ENCODE measurements at places on chromosomes 12 and 14.

- DNase-seq = no peak
Observed at GRCh38 chr12:75982169-75982564, 49.4 kb downstream of the PHLDA1 start.

DNA sequence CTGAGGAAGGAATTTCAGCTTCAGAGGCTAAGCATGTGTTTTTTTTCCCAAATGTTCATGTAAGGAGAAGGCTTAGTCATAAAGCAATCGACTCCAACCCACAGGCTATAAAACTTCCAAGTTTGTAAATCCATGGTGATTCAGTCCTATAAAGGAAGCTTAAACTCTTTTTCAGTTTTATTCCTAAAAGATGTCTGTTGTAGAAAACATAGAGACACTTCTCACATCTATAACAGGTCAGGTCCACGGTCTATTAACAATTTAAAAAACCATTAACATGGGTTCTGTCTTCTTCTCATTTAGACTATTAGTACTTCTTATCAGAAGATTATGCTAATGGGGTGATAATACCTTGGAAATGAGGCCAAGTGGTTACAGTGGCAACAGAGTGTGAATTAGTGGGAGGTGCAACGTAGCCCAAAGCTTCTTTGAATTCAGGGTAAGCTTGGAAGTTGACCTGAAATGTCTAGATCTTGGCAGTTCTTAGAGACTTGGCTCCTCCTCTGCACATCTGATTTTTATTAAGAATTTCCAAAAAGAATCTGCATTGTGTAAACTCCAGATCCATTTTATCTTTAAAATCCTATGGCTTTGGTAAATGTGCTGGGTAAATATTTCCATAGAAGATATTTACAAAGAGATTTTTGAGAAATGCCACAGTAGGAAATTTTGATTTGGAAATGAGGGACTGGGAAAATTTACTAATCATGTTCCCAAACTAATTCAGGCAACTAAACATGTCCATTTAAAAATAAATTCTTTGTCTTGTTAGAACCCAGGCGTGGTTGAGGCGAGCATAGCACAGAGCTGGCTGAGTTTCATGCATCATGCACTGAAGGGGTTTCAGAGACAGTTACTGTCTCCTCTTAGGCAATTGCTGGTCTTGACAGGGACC lies 86.4 kb downstream of the EML1 start:
- no peak for DNase-seq

DNA sequence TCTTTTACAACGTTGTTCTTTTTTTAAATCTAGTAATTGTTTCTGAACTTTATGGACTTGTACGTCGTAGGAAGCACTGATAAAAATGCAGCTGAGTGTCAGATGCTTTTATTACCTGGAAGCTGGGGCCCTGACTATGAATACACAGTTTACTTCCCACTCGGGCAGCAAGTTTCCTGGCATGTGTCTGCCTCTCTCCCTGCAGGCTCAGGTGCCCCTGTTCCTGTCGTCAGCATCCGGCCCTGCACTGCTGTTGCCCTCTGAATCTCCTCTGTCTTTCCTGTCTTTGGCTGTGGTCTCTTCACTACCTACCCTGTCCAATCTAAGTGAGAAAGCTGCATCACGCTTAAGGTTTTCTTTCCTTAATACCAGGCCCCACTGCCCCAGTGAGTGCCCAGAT lies 75.8 kb downstream of the PELI2 start:
- DNase-seq = no peak

GRCh38 chr14:61360796-61361525 lies 39.6 kb downstream of the PRKCH start:
- no peak for DNase-seq

GRCh38 chr12:76346798-76347420 lies 1.3 kb downstream of the BBS10 start:
- DNase-seq = peak; percentile 65

DNA sequence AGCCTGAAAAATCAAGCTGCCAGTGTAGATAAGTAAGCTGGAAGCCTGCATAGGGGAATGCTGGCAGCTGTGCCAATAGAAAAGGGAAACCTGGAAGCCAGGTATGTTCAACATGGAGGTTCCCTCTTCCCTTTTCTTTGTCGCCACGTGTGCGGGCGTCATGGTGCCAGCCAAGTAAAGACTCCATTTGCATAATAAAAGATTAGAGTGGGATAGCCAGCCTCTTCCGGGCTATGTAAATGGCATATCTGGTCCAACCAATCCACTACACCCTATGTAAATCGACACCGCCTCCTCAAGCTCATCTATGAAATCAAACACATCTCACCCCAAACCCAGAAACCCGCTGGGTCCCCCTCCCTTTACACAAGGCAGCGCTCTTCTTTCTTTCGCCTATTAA lies 5.6 kb upstream of the ADGRD1 start:
- DNase-seq = no peak

DNA sequence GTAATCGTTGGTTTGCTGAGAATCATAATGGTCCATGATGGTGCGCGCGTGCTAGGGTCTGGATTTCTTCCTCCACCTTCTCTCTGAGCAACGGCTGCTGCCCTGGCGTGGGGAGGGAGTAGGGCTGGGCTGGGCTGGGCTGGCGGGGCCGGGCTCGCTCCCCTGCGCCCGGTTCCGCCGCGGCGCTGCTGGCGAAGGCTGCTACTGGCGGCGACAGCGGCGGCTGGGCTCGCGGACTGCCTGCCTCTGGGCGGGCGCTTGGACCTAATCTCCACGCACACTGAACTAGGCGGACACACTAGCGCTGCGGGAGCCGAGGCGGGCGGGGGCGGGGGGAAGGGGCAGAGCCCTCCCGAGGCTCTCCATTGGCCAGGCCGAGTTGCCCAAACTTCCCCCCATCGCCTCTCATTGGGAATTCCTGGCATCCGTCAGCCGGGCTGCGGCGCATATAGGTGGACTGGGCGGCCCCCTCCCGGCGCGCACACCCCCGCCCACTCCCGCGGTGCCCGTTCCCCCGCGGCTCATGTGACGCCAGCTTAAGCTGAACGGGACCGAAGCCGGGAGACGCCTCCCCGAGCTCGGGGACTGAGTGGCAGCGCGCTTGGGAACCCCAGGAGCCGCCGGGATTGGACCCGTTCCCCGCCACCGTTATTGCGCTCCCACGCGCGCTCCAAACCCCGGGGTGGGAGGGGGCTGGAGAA lies at the start of gene ACTN1:
Gene ACTN1, minus strand, starts transcription at position 282 of the 701 bp plus-strand sequence. Its CDS starts 246 bp downstream, at position 36.
- DNase-seq = peak; percentile 91

All from testis (tissue), 5 donors.